ENCODE measurements at places on chromosomes 6 and 20. TPM values are rescaled to one million over a fixed set of nuclear protein-coding genes. Genes with fewer than 3 reads are reported as not detected.

The VIP gene
- 0.22 TPM for total RNA-seq

The MYLK4 gene
- 0.22 TPM for total RNA-seq

DNA sequence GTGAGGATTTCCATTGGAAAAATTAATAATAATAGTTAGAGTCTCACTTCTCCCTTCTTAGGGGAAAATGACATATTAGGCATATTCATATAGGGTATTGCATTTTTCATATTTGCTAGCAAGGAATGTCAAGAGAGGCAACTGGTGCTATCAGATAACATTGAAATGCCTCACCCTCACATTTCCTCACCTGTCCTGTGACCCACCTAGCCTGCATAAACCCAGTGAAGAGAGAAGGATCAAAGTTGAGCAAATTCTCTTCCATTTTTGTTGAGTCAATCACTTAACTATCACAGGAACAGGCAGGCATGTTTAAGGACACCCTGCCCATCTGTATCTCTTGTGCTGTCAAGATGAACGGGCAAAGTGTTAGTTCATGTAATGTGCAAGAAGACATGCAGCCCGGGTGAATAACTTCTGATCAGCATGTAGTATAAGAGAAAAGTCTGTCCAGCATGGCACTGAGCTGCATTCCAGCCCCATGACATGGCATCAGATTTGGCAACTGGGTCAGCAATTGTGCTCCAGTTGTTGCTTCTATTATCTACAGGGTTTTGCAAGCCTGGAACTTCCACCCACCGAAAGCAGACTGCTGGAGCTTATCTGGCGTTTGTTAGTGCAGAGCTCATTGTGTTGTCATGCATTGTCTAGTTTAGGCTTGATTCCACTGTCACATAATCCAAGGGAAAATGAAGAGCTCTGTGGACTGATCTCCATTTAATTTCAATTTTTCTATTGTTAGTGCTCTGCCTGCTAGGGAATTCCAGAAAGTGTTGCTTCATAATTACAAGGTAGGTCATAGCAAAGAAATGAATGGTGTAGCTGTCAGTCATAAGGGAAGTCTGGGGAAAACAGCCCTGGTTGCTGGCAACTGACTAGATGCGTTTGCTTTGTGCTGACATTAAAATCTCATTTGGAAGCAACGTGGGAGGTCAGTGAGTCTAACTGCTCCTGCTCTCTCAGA, 138.4 kb upstream of the TNFAIP3 start:
- DNase-seq, result no peak

DNA sequence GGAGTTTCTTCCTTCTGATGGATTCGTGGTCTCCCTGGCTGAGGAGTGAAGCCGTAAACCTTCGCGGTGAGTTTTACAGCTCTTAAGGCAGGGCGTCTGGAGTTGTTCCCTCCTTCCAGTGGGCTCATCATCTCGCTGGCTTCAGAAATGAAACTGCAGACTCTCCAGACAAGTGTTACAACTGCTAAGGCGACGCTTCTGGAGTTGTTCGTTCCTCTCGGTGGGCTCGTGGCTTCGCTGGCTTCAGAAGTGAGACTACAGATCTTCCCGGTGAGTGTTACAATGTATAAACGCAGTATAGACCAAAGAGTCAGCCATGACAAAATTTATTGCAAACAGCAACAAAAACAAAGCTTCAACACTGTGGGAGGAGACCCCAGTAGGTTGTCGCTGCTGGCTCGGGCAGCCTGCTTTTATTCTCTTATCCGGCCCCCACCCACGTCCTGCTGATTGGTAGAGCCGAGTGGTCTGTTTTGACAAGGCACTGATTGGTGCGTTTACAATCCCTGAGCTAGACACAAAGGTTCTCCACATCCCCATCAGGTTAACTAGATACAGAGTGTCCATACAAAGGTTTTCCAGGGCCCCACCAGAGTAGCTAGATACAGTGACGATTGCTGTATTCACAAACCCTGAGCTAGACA, 113.2 kb downstream of the GPX5 start:
- DNase-seq, result no peak

The TMEM217 gene
- 0.92 TPM for total RNA-seq

Measured in right lobe of liver (tissue), 6 donors.